ENCODE measurements at places on chromosomes 7 and 10. TPM values are rescaled to one million over a fixed set of nuclear protein-coding genes. Genes with fewer than 3 reads are reported as not detected.

DNA sequence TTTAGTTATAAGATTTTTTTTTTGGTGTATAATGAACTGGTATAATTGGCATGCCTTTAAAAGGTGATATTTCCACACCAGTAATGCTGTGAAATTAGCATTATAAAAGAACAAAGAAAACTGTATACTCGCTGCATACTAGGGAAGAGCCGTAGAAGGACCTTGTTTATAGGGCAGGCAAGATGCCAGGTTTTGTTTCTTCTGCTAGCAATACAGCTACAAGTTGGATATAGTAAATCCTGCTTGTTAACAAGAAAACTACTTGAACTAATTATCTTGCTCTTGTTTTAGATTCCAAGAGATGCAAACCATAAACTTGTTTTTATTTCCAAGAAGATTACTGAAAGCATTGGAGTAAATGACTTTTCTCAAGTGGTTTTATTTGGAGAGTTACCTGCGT lies 1.9 kb downstream of the DNAH11 start:
- peak; percentile 9 for DNase-seq

- no peak for DNase-seq
These were observed 215.8 kb downstream of the CHCHD3 start for GRCh38 chr7:132866144-132866531.

- DNase-seq = no peak
These were observed 811.0 kb downstream of the GRM8 start for GRCh38 chr7:126441745-126442144.

GRCh38 chr7:23093111-23093510 lies 12.5 kb upstream of the KLHL7 start:
- no peak for DNase-seq

DNA sequence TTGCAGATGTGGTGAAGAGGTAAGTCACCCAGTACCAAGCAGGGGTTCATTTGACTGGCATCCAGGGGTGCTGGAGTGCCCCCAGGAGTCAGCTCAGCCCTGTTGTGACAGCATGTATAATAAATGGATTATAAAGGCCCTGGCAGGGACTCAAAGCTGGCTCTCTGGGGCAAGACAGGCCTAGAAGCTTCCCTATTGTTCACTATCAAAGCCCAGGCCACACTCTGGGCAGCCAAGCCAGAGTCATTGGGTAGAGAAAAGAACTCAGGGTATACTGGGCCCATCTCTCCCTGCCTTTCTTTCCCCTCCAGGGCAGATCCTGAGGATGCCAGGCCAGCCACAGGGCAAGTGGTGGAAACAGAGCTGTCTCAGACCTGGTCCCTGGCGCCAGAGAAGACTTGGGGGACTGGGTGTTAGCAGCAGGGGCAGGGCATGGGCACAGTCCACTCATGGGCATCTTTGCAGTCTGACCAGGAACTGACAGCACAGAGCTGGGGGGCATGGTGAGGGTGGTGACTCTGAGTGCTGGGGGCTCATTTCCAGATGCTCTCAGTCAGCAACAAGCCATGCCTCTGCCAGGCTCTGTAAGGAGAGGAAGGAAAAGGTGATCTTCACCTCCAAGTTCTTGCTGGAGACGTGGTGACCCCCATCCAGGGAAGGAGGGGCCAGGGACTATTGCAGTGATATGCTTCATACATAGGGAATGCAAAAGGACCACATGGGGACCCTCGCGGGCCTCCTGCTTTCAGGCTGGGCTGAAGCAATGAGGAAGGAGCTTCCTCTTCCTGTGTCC lies 11.7 kb downstream of the RBP3 start:
- DNase-seq = no peak

- peak; percentile 10 for DNase-seq
These were observed 99.7 kb downstream of the MAPK8 start for GRCh38 chr10:48406204-48406603.

DNA sequence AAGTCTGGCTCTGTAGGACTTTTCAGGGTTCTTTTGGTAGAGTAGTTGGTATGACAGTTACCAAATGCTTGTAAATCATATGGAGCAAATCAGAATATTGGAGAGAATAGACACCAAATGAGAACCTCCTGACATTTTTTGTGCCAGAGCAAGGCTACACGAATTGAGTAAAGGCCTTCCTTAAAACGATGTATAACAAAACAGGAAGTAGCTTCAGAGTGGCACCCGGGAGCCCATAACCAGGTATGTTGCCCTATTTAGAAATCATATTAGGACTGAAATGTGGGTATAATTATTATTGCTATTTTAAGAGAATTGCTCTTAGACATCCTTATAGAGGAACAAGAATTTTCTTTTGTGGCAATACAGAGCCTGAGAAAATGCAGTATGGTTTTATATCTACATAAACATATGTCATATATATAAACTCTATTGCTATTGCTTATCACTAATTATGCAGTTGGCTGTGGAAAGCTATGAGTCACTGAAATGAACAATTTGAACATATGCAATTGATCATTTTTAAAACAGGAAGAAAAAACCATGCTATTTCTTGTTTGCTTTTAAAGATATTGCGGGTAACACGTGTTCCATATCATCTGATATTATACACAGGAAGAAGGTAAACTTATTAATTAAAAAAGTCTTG lies 197.4 kb upstream of the MTPN start:
- DNase-seq = no peak

GRCh38 chr10:1600861-1601260 lies 136.5 kb downstream of the ADARB2 start:
- DNase-seq = no peak

GRCh38 chr7:18849130-18849529 lies 268.3 kb downstream of the TWIST1 start:
- DNase-seq = no peak

DNA sequence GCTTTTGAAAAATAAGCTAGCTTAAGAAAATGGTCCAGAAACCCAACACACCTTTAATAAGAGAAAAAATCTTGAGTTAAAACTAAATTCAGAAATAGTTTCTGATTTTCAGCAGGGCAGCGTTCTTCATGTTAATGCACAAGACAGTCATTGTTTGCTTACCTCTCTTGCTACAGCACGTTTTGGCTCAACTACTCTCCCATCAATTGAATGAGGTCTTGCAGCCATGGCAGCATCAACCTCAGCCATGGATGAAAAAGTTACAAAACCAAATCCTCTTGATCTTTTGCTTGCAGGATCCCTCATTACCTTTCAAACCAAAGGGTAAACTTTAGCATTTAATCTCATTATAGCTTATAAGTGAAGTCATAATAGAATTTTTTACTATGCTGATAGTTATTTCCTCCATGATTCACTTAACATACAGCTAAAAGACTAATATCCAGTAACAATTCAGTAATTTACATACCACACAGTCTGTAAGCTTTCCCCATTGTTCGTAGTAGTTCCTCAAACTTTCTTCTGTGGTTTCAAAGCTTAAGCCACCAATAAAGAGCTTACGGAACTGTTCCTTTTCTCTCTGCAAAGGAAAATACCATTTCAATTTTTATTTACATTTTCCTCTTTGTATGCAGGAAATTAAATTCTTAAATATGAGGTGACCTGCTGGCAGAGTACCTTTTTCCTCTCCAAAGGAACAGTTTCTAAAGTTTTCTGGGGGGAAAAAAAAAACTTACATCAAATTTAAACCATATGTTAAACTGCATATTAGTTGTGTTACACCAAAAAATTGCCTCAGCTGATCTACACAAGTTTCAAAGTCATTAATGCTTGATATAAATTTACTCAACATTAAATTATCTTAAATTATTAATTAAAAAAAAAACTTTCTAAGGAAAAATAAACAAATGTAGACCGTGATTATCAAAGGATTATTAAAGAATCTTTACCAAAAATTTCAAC lies 3.1 kb downstream of the HNRNPA2B1 start:
- no peak for DNase-seq

GTF2I gene
- total RNA-seq = 221 TPM

SYT15 gene
- 0.27 TPM for total RNA-seq

GRCh38 chr10:95832216-95833041 lies 75.3 kb upstream of the CC2D2B start:
- no peak for DNase-seq

VSTM2A gene
- total RNA-seq = not detected

GRCh38 chr10:114453576-114453975 lies 49.3 kb upstream of the AFAP1L2 start:
- DNase-seq = no peak

CALHM2 gene
- total RNA-seq = 0.95 TPM

GNGT1 gene
- total RNA-seq = not detected

DNA sequence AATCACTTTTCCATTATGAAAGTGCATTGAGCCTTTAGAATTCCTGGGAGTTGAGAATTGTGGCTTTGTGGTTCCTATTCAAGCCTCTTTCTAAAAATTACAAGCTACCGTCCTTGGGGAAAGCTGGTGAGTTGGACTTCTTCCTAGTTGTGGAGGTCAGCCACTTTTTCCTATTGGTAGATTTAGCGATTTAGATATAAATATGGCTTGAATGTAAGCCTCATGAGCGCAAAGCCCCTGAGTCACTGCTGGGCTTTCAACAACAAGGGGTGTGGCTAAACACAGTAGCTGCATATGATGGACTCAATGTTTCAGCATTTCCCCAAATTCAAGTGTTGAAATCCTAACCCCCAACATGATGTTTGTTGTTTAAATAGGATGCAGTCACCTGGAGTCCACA lies 150.0 kb upstream of the IGFBP3 start:
- peak; percentile 79 for DNase-seq

PAPOLB gene
- 0.39 TPM for total RNA-seq

OR13A1 gene
- 0.15 TPM for total RNA-seq

DNA sequence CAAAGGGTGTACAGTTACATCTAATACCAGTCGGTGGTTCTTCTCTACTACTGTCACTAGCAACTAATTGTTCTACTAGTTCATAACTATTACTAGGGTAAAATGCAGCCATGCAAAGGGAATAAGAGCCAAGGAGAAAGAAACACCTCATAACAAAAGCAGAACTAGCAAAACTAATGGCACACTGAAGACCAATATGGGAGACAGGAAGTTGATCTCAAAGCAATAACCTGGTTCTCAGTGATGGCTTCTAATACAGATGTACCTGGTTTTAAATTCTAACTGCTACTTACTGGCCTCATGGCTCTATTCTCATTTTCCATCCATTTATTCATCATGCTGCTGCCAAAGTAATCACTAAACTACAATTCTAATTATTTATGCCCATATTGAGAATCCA lies 170.3 kb downstream of the SEMA3E start:
- DNase-seq = no peak

GRCh38 chr7:47908720-47909119 lies 39.5 kb downstream of the PKD1L1 start:
- no peak for DNase-seq

HOXA6 gene
- total RNA-seq = not detected

- peak; percentile 39 for DNase-seq
These were observed 10.0 kb downstream of the HHEX start for GRCh38 chr10:92699518-92700381.

Data from cardiac muscle cell (in vitro differentiated cells and primary cell).